HuH-7.5 (cell line): ENCODE measurements at places on chromosomes 6 and 20.

DNA sequence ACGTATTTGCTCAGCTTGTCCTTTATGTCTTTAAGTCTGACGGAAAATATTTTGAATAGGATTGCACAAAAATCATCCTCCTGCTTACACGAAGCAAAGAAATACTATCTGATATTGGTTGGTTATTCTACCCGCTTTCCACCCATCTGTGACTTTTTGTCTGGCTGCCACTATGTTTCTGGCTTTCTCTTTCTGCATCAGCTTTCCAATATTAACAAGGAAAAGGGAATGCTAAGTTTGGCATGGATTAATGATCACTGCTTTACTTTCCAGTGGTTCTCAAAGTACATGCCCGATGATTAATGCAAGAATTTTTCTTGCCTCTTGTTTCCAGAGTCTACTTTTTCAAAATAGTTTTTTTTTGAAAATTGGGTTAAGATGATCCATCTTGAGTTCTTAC lies 57.0 kb downstream of the RNF144B start:
- no peak for DNase-seq

GRCh38 chr6:90297867-90298381 lies 1.3 kb upstream of the BACH2 start:
- no peak for DNase-seq

GRCh38 chr6:144820270-144820669 lies 535.1 kb downstream of the UTRN start:
- DNase-seq = no peak

- DNase-seq = no peak
These were observed 109.8 kb upstream of the EMILIN3 start for GRCh38 chr20:41476446-41476845.

- DNase-seq = no peak
These were observed 579.9 kb downstream of the EPM2A start for GRCh38 chr6:145155411-145155810.

GRCh38 chr6:144140867-144141266 lies 9.4 kb upstream of the STX11 start:
- DNase-seq = no peak

GRCh38 chr20:45962031-45962755 lies 9.8 kb downstream of the ZNF335 start:
- DNase-seq = no peak

- DNase-seq = no peak
These were observed 43.7 kb downstream of the APCDD1L start for GRCh38 chr20:58471193-58472164.

GRCh38 chr6:109095036-109095834 lies at the start of gene CEP57L1:
TSS of gene CEP57L1 (plus strand) at chr6:109095507. CDS start at chr6:109145222, 49,715 bp downstream.
- peak; percentile 63 for DNase-seq
